ENCODE measurements at places on chromosomes 16 and 17.
A peak's percentile ranks its signal among the peaks of the same experiment; 100 is the strongest.

DNA sequence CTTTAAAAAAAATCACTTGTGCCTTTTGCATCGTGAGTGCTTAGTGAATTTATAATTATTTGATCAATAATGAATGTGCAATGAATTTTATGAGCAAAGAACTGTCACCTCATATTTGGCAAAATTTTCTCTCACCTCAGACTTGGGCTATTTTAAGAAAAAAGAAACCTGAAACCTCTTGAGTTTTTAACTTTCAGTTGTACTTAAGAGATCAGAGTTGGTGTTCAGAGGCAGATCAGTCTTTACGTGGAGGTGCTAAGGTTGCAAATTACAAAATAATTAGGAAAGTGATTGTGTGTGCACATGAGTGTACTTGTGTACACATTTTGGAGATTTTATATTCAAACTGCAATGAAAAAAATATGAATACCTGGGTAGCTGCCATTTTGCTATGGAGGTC, 218.7 kb upstream of the RBFOX1 start:
- no peak for DNase-seq

DNA sequence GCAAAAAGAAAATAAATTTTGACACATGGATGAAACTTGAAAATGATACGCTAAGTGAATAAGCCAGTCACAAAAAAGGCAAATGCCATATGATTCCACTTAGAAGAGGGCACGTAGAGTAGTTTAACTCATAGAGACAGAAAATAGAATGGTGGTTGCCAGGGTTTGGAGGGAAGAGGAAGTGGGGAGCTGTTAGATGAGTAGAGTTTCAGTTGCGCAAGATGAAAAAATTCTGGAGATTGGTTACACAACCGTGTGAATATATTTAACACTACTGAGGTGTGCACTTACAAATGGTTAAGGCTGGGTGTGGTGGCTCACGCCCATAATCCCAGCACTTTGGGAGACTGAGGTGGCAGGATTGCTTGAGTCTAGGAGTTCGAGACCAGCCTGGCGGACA, 93.4 kb upstream of the TMEM132E start:
- no peak for DNase-seq

DNA sequence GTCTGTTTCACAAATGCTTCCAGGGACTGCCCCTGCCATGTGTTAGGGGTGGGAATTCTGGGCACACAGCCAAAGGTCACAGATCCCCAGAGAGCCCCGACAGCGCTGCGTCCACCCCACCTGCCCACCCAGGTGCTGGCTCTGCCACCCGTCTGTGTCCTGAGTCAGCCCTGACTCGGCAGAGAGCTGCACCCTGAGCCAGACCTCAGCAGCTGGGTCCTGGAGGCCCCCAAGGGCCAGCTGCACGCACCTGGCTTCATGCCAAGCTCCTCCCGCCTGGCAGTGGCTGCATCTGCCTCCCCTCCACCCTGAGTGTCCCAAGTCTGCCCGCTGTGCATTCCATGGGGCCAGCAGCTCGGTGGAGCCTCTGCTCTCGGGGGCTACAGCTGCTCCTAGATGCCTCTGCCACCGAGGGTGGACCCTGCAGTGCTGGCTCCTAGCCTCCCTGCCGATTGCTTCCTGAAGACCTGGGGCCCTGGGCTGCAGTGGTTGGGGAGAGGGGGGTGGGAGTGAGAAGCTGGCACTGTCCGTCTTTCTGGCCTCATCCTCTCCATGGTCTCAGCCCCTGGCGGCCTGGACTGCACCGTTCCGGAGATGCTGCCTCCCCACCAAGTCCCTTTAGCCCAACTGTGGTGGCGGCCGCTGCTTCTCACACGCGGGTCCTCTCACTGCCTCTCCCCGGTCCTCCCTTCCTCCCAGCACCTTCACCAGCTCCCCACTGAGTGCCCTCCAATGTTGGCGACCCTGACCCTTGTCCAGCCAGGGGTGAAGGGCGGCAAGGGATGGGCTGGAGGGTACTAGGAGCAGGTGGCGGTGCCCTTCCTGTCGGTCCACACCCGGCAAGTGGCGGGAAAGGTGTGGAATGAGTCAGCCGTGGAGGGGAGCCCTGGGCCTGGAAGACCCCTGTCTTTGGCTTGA, 3.0 kb downstream of the SECTM1 start:
- no peak for DNase-seq

DNA sequence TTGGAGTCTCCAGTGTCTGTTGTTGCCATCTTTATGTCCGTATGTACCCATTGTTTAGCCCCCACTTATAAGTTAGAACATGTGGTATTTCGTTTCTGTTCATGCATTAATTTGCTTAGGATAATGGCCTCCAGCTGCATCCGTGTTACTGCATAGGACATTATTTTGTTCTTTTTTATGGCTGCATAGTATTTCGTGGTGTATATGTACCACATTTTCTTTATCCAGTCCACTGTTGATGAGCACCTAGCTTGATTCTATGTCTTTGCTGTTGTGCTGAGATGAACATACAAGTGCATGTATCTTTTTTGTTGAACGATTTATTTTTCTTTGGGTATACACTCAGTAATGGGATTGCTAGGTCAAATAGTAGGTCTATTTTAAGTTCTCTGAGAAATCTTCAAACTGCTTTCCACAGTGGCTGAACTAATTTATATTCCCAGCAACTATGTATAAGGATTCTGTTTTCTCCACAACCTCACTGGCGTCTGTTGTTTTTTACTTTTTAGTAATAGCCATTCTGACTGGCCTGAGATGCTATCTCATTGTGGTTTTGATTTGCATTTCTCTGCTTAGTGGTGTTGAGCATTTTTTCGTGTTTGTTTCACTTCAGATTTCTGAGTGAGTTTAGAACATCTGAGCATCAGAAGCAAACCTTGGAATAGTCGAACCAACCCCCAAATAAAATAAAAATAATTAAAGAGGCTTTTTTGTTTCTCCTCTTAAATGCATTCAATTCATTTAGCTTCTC, 304.7 kb downstream of the ZFHX3 start:
- no peak for DNase-seq

GRCh38 chr16:73053364-73054124, 5.6 kb upstream of the ZFHX3 start:
- DNase-seq = no peak

- no peak for DNase-seq
These were observed 36.2 kb downstream of the FBXL20 start for GRCh38 chr17:39365242-39365641.

DNA sequence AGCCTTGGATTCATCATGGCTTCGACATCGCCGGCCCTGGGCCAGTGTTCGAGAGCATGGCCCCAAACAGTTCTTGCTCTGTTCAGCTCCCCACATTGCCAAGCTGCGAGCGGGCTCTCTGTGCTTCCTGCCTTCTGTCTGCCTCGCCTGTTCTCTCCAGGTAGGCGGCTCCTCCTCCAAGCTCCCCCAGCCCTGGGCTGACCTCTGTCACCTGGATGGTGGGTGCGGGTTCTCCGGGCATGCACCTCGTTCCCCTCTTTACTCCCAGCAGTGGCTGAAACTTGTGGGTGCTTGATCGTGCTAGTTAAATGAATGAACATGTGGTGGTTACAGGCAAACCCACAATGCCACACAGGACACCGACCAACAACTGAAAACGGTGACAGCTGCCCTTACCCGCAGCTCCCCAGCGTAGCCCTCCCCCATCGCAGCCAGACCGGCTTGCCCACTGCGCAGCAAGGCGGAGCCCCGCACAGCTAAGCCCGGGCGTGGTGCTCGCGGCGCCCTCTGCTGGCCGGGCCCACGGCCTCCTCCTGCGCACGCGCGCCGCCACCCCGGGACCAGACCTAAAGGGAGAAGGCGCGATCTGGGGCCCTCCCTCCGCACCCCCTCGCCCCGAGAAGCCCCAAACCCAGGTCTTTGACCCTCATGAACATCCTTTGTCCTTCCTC, 23.0 kb upstream of the EIF1 start:
- DNase-seq = peak; percentile 84

DNA sequence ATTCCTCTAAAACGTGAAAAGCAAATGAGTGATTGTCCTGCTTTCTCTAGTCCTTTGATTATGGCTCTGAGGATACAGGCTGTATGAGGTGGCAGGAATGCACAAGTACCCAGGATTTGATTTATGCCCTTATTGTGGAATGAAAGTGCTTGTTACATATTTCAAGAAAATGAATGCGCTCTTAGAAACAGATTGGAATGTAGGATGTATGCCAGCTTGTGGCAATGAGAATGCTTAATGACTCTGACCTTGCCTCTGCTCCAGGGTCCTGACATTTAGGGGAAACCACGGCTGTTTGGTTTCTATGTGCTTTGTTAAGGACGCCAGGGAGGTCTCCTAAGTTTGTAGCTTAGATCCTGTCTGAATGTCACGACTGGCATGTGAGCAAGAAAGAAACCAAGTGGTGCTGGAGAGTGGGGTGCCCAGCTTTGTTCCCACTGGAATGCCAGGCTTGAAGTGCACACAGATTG, 22.0 kb downstream of the PRCD start:
- DNase-seq = no peak

- no peak for DNase-seq
These were observed 22.1 kb upstream of the PHF12 start for GRCh38 chr17:28973425-28973824.

DNA sequence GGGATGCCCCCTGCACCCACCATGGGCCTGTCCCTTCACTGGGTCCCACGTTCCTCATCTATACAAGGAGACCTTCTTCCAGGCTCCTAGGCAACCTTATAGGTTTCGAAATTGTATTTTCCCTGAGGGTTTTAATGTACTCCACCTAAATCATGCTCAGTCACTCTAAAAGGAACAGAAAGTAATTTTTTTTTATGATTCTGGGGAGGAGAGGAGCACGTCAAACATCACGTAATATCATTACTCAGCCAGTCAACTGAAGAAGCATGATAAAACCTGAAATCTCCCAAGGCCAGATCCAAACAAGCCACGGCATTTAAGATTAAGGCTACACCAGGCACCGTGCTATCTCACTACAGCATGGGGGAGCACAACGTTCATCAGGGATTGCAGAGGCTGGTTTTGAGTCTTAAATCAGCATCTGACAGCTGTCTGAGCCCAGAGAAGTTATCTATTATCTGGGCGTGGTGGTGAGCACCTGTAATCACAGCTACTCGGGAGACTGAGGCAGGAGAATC, 3.9 kb upstream of the TMEM114 start:
- no peak for DNase-seq

DNA sequence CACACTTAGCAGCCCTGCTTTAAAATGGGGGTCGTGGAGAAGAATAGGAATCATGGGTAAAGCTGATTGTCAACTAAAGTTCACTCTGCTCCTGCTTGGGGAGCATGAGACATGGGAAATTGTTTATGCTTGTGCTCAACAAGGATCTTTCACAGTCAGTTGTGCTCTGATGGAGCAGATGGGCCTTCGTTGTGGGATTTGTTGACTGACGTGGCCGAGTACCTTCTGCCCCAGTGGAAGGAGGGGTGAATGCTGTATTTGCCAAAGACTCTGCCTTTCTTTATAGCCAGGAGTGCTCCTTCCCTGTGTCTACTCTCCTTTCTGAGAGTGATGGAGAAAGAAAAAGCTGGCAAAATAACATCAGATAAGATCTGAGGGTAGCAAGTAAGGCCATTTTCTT, 11.4 kb downstream of the ARSG start:
- no peak for DNase-seq

DNA sequence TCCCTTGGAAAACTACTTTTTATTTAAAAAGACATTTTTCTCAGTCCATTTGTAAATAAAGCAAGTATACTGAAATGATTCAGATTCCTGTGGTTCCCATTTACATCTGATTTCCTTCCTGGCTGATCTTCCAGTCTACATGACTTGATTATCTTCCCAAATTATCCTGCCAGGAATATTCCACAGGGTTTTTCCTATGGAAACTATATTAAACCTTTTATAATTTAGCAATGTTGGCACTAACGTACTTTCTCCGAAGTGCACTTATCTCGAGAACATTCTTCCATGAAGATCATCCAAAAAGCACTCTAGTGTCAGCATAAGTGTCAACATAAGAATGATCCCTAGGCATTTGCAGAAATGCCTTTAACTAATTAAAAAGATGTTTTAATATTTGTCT, 347.7 kb upstream of the KIF2B start:
- no peak for DNase-seq

DNA sequence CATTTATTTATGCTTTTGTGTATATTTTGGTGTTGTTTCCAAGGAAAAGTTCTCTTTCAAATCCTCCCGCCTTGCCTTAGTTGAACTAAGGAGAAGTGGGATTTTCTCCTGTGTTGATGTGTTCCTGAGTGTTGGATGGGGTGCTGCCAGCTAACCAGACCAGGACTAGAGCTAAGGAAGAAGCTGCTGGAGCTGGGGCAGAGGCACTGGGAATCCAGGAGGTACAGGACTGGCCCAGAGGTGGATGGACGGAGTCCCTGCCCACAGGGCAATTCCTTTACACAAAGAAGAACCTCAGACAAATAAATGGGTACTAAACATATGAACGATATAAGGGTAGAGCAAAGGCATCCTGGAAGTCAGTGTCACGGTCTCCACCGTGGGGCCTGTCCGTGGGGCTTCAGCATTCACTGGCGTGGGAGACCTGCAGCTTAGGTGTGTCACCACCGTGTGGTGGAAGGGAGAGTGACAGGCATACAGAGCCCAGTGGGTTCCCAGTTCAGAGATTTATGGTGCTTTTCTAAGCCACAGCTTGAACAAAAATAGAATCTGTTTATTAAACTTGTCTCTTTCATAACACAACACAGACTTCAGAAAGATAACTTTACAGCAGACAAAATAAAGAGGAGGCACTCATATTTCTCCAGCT, 270.7 kb downstream of the NTN1 start:
- peak; percentile 11 for DNase-seq

DNA sequence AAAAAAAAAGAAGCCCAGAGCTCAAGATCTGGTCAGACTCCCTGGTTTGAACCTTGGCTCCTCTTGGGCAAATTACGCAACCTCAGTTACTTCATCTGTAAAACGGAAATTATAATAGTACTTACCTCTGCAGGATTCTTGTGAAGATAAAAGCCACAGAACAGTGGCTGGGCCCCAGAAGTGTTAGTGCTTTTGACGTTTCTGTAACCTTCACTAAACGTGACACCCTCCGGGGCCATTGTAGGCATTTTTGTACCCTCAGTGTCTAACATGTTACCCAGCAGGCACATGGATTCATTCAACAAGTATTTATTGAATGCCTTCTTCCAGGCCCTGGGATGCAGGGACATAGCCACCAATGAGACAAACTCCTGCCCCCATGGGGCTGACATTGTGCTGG, 58.0 kb downstream of the PITPNC1 start:
- DNase-seq = peak; percentile 76

GRCh38 chr16:56478281-56479049, 27.1 kb downstream of the OGFOD1 start:
- no peak for DNase-seq

DNA sequence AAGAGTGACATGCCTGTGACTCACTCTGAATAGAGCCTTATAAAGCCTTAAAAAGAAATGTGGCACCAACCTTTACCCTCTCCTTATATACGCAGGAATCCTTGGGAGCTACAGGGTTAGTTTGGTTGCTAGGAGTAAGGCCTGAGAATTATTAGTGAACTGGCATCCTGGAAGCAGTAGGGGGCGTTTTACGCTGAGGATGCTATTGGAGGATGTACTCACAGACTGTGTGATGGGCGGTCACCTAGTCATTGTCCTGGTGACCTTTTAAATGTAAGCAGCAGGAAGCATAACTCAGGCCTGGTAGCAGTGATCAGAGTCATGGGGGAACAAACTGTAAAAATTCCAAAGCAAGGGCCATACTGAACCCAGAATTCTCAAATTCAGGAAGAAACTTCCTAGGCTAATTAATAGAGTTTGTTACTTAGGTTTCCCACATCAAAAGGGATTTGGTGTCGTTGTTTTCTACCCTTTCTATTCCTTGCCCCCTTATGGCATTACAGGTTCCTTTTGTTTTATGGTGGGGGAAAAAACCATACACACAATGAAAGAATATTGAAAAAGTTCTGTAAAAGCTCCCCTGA, 153.8 kb downstream of the SNX11 start:
- DNase-seq = no peak

GRCh38 chr16:6019490-6019991, 921.9 kb upstream of the EEF2KMT start:
- no peak for DNase-seq

GRCh38 chr17:73536700-73537605, 107.3 kb downstream of the SDK2 start:
- DNase-seq = no peak

Measured in CD4-positive, alpha-beta memory T cell (primary cell).